ENCODE measurements at places on chromosomes 3 and 15.

DNA sequence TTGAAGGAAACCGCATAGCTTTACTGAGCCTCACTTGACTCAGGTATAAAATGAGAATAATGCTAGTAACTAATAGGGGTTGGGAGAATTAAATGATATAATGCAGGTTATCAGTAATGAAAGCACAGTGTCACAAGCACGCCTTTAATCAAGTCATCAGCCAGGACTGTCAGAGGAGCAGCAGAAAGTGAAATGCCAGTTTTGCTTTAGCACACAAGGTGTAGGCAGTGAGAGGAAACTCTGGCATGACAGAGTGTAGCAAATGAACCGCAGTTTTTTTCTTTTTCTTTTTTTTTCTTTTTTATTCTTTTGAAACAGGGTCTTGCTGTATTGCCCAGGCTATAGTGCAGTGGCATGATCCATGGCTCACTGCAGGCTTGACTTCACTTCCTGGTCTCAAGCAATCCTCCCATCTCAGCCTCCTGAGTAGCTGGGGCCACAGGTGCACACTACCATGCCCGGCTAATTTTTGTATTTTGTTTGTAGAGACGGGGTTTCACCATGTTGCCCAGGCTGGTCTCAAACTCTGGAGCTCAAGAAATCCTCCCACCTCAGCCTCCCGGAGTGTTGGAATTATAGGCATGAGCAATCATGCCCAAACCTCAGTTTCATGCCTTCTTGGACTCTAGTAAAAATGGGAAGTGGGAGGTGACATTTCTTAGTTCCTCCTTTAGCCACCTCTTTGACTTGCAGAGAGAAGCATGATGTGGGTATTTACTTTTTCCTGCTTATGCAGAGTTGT is 9.7 kb upstream of the SCAANT1 start:
- no peak for DNase-seq

DNA sequence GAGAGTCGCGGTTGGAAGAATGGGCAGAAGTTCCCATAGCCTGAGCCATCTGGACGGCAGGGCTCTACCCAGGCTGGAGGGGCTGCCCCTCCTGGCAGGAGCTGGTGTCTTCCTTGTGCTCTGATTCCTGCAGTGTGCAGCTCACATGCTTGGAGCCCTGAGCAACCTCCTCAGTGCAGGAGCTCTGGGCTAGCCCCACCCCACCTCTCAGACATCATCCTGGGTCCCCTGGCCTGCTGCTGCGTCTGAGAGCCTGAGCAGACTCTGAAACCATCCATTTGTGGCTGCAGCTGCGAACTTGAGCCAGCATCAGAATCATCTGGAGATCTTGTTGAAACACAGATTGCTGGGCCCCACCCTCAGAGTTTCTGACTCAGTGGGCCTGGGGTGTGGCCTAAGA is 42.8 kb downstream of the POMGNT2 start:
- DNase-seq, result no peak

GRCh38 chr3:119601154-119601553 is 3.5 kb downstream of the PLA1A start:
- DNase-seq, result no peak

GRCh38 chr3:19173945-19174344 is 25.6 kb downstream of the KCNH8 start:
- DNase-seq, result no peak

GRCh38 chr15:36371509-36371908 is 207.9 kb upstream of the CDIN1 start:
- DNase-seq, result peak; percentile 35

- DNase-seq, result no peak
These were observed 26.4 kb upstream of the HERC1 start for GRCh38 chr15:63860155-63860554.

- DNase-seq, result peak; percentile 41
These were observed 224.8 kb upstream of the DCBLD2 start for GRCh38 chr3:99126316-99126715.

DNA sequence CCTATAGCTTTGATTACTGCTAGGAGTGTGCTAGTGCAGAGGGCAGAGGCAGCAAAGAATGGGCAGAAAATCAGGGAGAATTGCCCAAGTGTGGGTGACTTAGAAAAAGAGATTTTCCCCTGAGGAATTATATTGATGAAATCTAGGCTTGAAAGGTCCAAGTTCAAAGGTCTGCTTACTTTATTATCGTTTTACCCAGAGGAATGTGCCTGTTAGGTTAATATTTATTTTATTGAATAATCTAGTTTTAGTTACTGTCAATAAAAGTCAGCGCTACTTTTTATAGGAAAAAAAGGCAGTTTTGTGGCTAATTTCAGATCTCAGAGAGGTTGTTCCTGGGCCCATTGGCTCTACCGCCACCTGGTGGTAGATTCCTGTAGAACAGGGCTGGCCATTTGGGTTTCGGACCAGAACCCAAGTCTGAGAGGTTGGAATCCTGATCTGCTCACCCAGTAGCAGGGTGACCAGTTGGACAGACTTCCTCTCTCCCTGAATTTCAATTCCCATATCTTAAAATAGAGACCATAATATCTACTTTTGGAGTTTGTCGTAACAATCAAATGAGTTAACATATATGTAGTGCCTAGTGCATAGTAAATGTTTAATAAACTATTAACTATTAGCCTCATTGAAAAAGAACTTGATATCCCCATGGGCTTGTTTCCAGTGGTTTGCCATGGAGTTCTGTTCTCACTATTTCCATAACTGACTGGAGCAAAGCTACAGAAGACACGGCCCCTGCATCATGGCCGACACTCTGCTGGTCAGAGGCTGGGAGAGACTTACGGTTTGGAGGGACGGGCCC is 62.7 kb upstream of the ZNF148 start:
- DNase-seq, result peak; percentile 40

DNA sequence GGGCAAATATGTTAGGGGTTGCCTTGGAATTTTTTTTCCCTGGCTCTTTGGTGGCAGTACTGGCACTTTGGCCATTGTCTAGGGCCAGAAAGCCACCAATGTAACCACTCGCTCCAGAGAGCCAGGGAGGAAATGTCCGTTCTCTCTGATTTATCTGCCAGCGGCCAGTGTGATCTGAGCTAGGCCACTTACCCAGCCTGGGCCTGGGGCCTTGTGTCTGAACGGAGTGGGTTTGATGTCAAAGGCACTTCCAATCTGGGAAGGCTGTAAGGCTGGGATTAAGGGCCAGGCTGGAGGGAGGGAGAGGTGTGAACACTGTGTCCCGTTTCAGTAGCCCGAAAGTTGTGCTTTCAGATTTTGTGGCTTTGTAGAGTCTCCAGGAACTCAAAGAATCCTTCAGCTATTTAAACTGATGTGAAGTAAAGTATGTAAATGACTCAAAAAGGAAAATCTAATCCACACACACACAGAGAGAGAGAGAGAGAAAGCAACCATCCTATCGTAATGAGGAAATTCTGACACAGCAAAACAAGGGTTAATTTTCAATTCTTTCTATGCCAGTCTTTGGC is 271.0 kb downstream of the PDZRN3 start:
- no peak for DNase-seq

DNA sequence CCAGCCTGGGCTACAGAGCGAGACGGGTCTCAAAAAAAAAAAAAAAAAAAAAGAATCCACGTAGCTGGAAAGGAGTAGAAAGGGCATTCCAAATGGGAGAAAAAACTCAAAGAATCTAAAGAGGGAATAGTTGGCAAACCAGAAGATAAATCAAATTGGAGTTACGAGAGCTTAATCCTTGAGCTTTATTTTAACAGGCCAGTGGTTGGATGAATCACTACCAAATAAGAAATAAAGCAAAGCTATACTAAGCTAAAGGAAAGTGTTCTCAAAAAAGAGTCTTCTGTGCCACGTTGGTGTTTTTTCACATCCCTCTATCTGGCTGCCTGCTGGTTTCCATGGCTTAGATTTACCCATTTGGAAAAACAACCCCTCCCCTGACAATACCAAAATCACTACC is 14.0 kb downstream of the VGLL4 start:
- no peak for DNase-seq

DNA sequence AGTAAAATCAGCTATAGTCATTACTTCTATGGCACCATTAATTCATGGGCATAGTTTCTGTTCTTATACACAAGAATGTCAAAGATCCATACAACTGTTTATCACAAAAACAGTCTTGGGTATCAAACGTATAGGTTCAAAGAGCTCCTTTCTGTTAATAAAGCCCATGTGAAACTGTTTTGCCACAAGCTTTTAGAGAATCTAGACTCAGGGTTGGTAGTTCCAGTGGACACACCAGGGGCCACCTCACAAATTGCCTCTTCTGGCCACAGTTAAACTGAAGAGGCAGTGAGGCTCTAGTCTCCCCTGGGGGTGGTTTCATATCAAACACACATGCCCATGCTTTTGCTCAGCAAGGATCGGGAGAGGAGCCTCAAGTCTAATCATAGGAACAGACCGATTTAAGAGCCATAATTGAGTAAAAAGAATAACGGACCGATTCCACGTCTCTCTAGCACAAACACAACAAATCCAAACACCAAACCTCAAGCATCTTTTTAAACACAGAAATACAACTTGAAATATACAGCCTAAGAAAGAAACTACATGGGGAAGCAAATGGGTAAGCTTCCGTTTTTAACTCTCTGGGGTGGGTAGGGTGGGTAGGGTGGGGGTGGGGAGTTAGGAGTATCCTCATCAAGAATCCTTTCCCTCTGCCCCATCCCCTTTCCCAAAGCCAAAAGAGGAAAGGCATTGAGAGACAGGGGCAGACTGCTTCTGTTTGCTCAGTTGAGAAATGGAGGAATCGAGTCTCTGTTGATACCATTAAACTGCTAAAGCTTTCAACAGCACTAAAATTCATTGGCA is 443.3 kb downstream of the MAGI1 start:
- no peak for DNase-seq

- DNase-seq, result no peak
These were observed 13.6 kb downstream of the LACTB start for GRCh38 chr15:63135281-63135680.

DNA sequence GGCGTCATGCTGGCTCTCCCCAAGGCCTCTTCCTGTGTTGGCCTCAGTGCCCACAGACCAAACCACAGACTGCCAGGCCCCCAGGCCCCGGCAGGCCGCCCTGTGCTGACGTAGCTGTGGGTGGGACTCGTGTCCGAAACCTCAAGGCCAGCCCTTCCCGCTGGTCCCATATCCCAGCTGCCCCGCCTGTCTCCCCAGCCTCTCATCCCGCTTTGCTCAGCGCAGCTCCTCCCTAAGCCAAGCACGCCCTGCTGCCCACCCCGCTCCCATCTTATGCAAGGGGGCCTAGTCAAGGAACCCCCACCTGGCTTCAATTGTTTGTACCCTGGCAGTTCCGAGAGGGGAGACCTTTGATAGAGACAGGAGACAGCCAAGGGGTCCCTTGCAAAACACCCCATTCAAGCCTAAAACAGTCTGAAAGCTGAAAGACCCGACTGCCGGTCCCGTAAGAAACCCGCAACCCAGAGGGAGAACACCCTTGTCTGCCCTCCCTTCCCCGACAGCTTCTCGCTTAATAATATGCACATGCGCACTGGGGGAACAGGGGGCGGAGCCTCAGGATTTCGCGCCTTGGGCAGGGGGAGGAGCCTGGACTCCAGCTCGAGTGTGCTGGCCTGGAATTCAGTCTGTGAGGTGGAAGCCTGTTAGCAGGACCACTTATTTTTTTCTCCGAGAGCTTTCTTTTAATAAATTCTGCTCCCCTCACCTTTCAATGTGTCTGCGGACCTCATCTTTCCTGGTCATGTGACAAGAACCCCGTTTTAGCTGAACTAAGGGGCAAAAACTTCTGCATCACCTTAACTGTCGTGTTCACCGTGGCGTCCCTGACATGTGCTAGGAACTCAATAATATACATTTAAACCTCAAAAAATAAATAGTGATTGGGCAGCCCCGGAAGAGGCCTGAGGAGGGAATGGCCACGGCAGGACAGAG is 17.2 kb downstream of the TNFAIP8L3 start:
- DNase-seq, result peak; percentile 98

- DNase-seq, result no peak
These were observed 271.7 kb upstream of the LRRC3B start for GRCh38 chr3:26350853-26351252.

DNA sequence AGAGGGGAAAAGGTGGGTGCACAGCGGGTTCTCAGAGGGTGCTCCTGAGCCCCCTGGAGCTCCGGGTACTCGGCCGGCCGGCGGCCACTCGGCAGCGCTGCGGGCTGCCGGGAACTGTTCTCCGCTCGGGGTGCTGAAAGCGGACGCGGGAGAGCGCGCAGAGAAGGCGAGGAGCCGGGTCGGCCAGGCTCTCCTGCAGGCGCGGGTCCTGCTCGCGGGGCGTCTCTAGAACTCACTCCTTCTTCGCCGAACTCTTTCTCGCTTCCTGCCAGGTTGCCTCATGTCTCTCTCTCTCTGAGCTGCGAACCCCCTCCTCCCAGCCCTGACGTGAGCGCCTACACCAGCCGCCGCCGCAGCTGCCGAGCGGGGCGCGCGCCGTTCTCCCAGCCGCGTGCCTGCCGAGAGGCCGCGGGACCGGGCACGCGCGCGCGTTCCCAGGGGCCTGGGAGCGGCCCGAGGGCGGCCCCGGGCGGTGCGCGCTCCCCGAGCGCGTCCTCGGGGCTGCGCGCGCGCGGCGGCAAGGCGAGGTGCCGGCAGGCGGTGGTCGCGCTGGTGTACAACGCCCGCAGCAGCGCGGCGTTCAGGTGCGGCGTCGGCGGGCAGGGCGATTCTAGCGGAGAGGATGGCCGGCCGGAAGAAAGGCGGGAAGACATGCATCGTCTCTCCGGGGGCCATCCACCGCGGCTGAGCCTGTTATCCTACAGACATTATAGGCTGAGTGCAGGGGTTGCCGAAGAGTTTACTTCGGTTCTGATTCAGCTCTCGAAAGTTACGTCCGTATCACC is at the start of gene PEX5L:
TSS of gene PEX5L (minus strand) at position 267 of the 785 bp plus-strand sequence. CDS start 338 bp downstream, outside the sequence.
- peak; percentile 13 for DNase-seq

- no peak for DNase-seq
These were observed 750 bp upstream of the HHLA2 start for GRCh38 chr3:108295421-108296175.

DNA sequence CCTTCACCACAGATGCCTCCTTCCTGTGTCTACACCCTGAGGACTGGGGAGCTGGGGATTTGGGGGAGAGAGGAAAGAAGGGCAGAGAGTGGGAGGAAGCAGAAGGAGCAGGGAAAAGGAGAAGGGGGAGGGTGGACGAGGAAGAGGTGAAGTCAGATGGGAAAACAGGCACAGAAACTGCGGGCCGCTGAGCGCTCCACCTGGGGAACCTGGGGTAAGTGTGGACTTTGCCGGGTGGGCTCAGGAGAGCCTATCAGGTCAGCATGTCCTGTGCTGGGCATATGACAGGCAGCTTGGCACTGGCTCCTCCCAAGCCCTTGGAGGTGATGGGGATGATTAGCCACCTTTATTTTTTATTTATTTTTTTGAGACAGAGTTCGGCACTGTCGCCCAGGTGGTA is 62.6 kb downstream of the CORO2B start:
- no peak for DNase-seq

DNA sequence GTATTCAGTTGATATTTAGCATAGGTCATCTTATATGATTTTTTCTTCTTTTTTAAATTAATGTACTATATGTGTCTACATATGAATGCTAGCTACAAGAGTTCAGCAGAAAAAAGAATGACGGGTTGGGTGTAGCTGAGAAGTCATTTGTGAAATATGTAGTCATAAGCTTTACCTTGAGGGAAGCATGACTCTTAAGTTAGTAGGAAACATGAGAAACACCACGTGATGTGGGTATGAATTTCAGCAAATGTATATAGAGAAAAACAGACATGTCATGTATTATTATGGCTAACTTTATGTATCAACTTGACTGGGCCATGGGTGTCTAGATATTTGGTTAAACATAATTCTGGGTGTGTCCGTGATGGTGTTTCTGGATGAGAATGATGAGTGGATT is 125.0 kb downstream of the RAP2B start:
- no peak for DNase-seq

GRCh38 chr3:48233542-48233941 is 7.4 kb upstream of the ZNF589 start:
- no peak for DNase-seq

- no peak for DNase-seq
These were observed 59.9 kb downstream of the OXSM start for GRCh38 chr3:25849641-25850385.

All from RPMI7951 (cell line).